NCI-H2171 treated with DMSO at 0.1 percent for 48 hours (cell line): ENCODE measurements at places on chromosomes 2 and 18.

DNA sequence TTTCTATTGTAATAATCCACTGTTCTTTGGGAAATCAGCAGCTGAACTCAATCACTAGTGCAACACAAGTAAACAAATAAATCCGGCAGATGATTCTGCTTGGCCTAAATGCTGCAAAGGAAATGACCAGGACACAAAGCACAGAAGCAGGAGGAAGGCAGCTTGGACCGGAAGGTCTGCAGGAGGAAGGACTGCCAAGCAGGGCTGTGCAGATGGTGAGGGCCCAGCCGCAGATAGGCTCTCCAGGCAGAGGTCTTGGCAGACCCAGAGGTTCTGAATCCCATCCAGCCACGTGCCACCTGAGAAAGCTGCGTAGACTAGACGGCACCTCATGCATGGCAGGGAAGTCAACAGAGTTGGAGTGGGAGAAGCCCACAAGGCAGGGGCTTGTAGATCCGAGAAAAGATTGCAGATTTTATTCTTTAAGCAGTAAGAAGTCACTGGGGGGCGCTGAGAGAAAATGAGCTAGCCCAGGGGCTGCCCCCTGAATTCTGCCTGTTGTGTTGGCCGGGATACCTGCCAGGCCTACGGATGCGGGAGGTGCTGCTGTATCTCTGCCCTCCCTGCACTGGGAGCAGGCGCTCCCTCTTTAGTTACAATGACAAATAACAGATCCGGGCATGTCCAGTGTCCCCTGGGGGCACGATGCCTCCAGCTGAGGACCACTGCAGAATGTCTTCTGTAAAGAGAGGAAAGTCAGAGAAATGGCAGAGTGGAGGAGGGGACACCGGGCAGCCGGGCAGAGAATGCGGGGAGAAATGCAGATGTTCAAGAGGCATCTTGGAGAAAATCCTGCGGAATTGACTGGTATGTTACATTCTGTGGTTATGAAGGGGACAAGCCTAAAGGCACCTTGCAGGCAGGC, 153.5 kb downstream of the PXDN start:
- peak; percentile 60 for DNase-seq

- no peak for DNase-seq
These were observed 34.4 kb upstream of the RAPGEF4 start for GRCh38 chr2:172701250-172701649.

- no peak for DNase-seq
These were observed 407.1 kb downstream of the SPAG16 start for GRCh38 chr2:213691351-213691750.

DNA sequence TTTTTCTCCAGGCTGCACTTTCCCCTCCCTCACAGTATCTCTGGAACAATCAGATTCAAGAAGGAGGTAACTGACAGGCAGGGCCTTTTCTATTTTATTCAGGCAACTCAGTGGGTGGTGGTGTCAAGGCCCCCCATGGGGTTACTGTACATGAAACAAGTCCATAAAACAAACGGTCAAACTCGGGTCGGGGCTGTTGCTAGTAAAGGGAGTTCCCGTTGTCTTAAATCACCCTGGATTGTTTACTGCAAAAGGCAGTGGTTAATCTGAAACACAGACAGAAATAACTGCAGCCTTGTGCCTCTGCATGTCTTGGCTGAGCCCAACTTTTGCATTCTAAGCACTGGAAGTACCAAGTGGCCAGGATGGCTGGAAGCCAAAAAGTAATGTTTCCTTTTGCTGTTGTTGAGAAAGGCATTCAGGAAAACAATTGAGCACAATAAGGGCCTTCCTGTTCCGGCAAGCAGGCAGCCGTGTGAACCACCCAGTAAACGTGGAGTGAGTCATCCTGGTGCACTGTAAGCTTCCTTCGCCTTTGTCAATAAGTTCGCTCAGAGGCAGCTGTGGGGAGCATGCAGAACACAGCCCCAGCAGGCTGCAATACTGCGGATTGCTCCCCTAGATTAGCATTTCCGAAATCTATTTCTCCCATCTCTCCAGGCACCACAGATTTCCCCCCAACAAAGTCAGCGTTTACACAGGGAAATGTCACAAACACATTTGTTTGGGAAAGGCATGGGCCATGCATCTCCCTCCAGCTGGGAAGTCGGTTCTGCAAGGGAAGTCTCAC, 149.6 kb downstream of the IRS1 start:
- no peak for DNase-seq

DNA sequence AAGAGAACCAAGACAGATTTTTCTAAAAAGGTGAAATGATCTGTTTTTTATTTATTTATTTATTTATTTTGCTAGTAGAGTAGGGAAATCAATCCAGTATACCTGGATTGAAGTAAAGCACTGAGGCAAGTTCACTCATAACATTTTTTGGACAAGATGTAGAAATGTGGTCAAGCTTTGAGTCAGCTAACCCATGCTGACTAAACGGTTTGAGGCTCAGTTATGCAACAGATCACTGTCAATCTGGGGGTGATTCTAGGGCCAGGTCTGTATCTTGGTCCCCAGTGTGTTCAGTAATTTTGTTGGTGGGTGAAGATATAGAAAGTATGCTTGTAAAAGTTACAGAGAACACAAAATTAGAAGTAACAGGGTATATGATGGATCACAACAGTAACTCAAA, 60.2 kb downstream of the RMDN2 start:
- DNase-seq, result no peak

GRCh38 chr2:20584399-20585358, 66.2 kb downstream of the HS1BP3 start:
- no peak for DNase-seq

DNA sequence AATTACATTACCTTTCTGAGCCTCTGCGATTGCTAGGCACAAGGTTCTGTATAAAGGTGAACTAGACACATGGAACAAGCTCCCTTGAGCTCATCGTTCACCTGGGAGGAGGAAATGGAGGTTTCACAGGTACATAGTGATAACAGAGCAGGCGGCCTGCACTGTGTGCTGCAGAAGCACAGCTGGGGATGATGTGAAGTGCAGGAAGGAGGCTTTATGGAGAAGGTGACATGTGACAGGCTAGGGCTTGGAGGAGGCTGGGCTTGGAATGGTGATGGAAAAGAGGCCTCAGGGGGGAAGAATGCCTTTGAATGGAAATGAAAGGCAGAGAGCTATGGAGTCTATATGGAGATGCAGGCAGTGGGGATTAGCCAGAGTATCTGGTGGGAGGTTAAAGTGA, 22.9 kb downstream of the MARCHF4 start:
- peak; percentile 41 for DNase-seq
